Activated CD8-positive, alpha-beta T cell treated with anti-CD3 and anti-CD28 coated beads for 36 hours (primary cell): ENCODE measurements at places on chromosomes 13 and 19. TPM values are rescaled to one million over a fixed set of nuclear protein-coding genes. Genes with fewer than 3 reads are reported as not detected.

Gene TMEM86B
- total RNA-seq = 5.8 TPM

Gene ZNF544
- total RNA-seq = 52.3 TPM

Gene SLC17A7
- not detected for total RNA-seq

Gene PLVAP
- total RNA-seq = not detected

Gene ZSCAN4
- not detected for total RNA-seq

Gene SCN1B
- total RNA-seq = 0.63 TPM

Gene ZFP14
- total RNA-seq = 2.1 TPM
